Urothelium cell line (cell line): ENCODE measurements at places on chromosomes 7 and 10.

DNA sequence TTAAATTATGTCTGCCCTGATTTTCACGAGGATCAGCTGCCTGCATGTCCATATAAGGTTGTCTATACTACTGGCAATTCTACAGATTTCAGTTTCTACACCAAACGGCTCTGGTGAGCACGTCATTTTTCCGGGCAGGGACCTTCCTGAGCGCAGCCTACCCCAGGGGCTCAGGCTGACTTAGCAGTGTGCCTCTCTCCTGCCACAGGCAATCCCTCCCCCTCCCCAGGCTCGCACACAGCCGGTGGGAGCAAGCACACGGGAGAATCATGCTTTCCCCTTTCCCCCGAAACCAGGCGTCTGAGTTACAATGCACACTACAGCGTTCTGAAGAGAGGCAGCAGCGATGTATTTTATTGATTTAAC, 1.7 kb downstream of the KLF6 start:
- DNase-seq: no peak

GRCh38 chr7:2808891-2809665, 35.0 kb downstream of the GNA12 start:
- no peak for DNase-seq

DNA sequence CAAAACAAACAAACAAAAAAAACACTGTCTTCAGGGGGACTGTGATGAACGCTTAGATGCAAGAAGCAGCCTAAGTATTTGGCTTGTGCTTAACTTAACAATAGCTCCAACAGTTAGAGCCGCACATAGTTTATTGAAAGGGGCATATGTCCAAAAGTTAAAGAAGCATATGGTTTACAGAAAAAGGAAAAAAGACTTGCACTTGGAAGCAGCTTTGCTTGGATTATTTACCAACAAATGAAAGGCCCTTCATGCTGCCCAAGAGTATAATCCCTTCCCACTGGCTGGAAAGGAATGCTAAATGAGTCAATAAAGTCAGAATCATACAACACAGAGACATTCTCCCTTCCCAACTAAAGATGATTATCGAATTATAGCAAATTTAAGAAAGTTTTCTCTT, 77.9 kb downstream of the GLI3 start:
- DNase-seq: no peak

DNA sequence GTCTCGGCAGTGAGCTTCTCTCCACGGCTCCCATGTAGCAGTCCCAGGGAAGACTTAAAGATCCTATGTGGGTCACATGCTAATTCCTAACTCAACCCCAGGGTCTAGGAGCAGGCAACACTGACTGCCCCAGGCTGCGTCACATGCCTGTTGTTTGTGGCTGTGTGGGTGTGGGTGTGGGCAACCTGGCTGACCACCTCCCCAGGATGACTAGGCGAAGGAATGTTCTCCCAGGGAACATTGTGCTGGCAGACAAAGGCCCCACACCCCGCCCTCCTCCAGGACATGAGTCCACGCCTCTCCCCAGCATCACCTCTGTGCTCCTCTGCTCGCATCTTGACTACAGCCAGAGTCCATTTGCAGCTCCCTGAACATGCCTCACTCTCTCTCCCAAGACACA, 30.3 kb downstream of the SLC29A3 start:
- DNase-seq: peak; percentile 70

DNA sequence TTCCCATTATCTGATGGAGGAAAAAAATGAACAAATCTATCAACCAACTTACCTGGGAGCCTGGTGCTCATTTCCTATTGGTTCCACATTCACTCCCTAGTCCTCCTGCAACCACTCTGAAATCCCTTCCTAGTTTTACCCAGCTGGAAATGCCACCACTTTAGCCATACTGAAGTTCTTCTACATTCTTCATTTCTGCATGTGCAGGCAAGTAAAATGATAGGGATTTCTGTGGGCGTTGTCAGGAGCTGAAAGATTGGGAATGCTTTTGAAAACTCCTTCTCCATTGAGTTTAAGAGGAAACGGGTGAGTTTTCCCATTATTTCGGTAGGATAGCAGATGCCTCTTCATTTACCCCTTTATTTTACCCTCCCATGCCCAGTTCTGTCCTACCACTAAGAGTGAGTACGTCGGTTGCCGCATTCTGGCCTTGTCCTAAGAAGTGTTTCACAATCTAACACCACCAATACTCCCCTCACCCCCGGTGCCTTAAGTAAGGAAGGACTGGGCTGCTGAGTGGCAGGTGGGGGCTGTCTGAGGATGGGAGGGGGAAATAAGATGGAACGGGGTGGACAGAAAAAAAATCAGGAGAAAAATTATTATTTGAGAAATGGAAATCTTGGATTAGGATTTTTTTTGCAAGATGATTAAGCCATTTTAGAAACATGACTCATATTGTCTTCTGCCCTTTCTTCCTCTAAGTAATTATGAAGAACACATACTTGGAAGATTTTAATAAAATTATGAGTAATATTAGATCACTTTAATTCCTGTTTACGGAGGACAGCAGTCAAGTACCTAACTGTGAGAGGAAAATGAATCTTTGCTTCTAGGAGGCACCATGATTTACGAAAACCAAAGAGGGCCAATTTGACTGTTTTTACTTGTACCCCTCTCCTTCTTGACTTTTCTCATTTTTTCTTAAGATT, 13.2 kb upstream of the TAS2R60 start:
- DNase-seq: no peak

- DNase-seq: no peak
These were observed 10.6 kb downstream of the SGMS1 start for GRCh38 chr10:50613150-50613549.

DNA sequence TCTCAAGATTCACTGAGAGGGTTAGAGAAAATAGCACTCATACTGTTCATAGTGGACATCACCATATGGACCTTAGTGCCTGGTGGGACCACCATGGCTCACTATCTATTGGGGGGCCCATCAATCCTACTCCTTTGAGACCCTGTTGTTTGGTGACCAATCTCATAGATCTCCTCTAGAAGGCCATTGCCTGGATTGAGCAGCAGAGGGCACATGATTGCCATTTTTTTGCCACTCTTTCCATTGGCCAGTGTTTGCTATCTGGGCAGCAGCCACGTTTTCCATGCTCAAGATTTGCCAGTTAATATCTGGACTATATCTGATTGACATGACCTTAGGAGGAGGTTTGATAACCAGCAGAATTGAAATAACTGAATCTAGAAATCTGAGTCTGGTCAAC, 244.5 kb downstream of the ITGB1 start:
- no peak for DNase-seq

DNA sequence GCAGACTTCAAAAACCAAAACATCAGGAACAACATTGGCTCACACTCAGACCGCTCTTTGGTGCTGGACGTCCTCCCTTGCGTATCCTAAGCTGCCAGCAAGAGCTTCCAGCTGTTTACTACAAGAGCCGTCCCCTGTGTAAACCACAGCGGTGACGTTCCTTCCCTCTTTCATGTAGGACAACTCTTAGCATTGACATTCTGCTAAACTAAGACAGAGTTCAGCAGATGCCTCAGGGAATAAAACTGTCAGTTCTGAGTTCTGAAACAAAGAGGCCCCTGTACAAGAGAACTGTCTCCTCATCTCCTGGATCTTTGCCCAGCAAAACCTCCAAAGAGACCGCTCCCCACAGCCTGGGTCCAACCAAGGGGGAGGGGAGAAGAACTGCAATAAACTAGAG, 57.8 kb upstream of the OPALIN start:
- peak; percentile 57 for DNase-seq

- DNase-seq: no peak
These were observed 70.4 kb downstream of the FAM171A1 start for GRCh38 chr10:15300697-15301096.

GRCh38 chr7:122584676-122585251, 114.2 kb downstream of the RNF133 start:
- DNase-seq: no peak

- DNase-seq: no peak
These were observed 120.9 kb upstream of the DIP2C start for GRCh38 chr10:810351-810846.

GRCh38 chr10:86699991-86700840, 31.9 kb downstream of the LDB3 start:
- no peak for DNase-seq

DNA sequence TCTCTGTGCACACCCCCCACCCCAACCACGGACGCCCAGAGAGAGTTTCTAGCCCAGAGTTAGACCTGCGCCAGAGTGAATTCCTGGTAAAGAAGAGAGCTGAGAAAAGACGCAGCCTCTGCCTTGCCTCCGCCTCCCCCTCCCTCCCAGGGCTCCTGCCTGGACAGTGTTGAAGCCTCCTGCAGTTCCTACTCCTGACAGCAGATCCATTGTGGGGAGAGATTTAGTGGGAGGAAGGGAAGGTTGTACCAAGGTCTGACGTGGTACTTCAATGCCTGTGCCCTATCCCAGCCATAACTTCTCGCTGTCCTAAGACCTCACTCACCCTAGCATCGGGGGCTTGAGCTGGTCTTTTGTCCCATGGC, 952 bp downstream of the SRRM3 start:
- DNase-seq: no peak

GRCh38 chr10:105347487-105347886, 706.4 kb downstream of the SORCS3 start:
- DNase-seq: no peak

- peak; percentile 93 for DNase-seq
These were observed 298.5 kb downstream of the NEBL start for GRCh38 chr10:20598590-20598989.

- peak; percentile 86 for DNase-seq
These were observed 729.9 kb downstream of the ZWINT start for GRCh38 chr10:55631071-55631654.

- no peak for DNase-seq
These were observed 546.5 kb upstream of the SEMA3D start for GRCh38 chr7:85733169-85733915.

- DNase-seq: peak; percentile 83
These were observed 116.2 kb downstream of the CDH23 start for GRCh38 chr10:71512761-71513539.

DNA sequence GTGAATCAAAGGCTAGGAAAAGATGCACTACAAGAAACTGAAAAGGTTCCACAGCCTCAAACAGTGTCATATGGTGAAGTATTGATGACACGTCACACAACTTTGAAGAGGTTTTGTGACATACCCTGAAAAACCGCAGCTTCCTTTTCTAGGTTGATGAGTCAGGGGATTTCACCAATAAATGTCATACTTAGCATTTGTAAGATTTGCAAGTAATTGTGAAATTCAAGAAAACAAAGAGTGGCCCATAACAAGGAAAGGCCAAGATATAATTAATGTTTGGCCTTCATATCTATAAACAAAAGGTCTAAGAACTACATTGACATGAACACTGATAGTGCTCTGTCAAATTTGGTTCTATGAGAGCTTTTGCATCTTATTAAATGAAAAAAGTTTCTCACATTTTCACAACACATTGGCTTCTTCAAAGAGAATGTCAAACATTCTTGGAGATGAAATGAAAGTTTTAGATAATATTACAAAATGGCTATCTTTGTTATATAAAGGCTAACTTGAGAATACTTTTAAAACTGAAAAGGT, 62.0 kb upstream of the NAMPT start:
- DNase-seq: peak; percentile 77

DNA sequence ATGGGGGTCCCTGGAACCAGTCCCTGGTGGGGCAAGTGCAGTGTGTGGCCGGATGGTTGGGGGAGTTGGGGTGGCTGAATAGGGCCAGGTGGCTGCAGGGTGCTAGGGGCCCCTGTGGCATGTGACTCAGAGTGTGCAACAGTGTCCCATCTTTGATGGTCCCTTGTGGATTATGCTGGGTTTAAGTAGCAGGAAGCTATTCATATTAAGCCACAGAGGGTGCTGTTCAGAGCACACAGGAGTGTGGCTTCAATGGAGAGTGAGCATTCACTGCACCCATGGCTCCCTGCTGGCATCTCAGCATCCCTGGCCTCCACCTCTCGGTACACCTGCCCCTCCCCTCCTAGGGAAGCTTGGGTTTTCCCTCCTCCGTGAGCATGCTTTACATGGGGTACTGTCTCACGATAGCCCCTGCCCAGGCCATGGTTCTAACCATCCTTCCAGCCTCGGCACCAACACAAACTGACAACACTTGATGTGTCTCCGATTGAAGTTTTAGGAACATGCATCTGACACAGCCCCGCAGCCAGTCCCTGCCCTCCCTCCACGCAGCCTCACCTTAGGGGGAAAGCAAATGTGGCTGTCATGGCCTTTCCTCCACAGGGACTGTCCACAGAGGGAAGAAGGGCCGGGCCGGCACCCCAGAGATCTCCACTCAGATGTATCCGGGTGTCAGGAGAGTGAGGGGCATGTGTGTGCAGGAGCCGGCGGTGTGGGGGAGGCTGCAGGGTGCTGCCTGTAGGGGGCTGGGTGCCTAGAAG, 30.4 kb upstream of the PPIF start:
- DNase-seq: peak; percentile 24

DNA sequence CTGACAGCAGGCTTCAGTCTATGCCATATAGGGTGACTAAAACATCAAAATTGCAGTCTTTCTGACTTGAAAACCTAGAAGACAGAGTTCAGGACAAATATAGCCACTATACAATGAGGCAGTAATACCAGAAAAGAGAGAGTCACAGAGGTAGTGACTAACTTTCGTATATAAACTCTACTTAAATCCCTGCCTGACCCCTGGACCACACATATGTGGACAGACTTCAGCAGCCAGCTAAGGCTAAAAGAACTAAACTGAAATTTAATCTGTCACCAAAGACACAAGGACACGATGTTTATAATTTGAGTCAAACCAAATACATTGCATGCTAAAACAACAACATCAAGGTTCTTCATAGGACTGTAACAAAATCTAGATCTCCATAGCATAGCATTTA, 64.6 kb upstream of the MACROH2A2 start:
- no peak for DNase-seq
